NCI-H446 treated with DMSO at 0.1 percent for 48 hours (cell line): ENCODE measurements at places on chromosomes 7 and 10.

GRCh38 chr10:14603534-14604102 is 171.1 kb downstream of the FAM107B start:
- no peak for DNase-seq

DNA sequence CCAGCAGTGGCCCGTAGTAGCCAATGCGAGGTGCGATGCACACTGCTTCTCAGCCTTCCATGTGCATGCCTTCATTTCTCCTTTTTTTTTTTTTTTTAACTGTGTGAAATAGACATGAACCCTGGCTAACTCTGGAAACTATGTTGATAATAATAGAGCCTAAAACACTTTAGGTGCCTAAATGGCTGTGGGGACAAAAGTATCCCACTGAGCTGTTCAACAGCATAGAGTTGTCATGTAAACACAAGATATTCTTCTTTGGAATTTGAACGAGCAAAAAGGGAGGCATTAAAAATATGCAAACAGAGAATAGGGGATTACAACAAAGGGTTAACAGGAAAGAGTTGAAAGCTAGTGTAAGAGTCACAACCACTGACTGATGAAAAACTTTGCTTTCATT is 162.1 kb upstream of the NOBOX start:
- DNase-seq = no peak

- no peak for DNase-seq
These were observed 337.3 kb upstream of the GHITM start for GRCh38 chr10:83801983-83802382.

GRCh38 chr10:10813656-10814055 is 204.0 kb upstream of the CELF2 start:
- DNase-seq = no peak

DNA sequence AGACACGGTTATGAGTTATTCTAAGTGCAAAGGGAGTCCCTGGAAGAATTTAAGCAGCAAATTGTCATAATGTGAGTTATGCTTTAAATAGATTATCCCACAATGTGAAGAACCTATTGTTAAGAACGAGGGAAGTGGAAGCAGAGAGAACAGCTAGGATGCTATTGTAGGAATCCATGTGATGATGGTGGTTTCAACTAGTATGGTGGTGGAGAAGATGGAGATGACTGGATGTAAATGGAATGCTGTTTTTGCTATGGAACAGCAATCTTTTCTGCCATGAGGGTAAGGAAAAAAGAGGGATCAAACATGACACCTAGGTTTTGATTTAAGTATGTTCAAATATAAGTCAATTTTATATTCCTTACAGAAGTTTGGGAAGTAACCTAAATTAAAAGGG is 191.3 kb downstream of the RNF133 start:
- no peak for DNase-seq
